Activated T-helper 2 cell treated with anti-CD3 and anti-CD28 coated beads, Interferon-gamma antibody, Interleukin-2, Interleukin-4, amounts not matched to agents 10 μg/mL and 5 μg/mL and 100 μg/mL, durations not matched to agents 14 hours and 24 hours and 36 hours (primary cell): ENCODE measurements at places on chromosomes 12 and 14. TPM values are rescaled to one million over a fixed set of nuclear protein-coding genes. Genes with fewer than 3 reads are reported as not detected.
A peak's percentile ranks its signal among the peaks of the same experiment; 100 is the strongest.

DNA sequence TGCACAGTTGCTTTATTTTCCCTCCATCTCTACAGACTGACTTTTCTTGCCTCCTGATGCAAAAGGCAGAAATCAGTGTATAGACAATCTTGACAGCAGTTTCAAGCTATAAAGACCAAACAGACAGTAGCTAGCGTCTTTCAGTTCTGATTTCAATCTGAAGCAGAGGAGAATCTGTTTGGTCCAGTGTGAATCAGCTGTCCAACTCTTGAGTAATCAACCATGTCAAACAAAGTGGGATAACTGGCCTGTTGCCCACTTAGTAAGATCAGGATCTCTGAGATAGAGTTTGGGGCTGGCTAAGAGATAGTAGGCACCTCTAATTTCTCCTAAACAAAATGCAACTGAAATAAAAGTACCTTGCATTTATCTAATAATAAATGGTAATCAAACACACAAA lies 797.4 kb upstream of the FBXO33 start:
- H3K4me3 ChIP-seq, result no peak overlapping the region
- H3K27ac ChIP-seq, result no peak overlapping the region
- H3K36me3 ChIP-seq, result no peaks in the 10 kb centered on the region
- no peaks in the 10 kb centered on the region for H3K27me3 ChIP-seq
- H3K4me1 ChIP-seq, result no peaks in the 10 kb centered on the region
- no peak for DNase-seq

The LIN52 gene
- 16.7 and 19.0 TPM in 2 replicates for total RNA-seq

The TAC3 gene
- not detected in 2 replicates for total RNA-seq

- no peak overlapping the region for H3K4me3 ChIP-seq
- DNase-seq, result no peak
- H3K36me3 ChIP-seq, result no peaks in the 10 kb centered on the region
- H3K4me1 ChIP-seq, result no peaks in the 10 kb centered on the region
- no peaks in the 10 kb centered on the region for H3K27me3 ChIP-seq
Observed at GRCh38 chr14:40099316-40099715, 667.1 kb upstream of the FBXO33 start.

DNA sequence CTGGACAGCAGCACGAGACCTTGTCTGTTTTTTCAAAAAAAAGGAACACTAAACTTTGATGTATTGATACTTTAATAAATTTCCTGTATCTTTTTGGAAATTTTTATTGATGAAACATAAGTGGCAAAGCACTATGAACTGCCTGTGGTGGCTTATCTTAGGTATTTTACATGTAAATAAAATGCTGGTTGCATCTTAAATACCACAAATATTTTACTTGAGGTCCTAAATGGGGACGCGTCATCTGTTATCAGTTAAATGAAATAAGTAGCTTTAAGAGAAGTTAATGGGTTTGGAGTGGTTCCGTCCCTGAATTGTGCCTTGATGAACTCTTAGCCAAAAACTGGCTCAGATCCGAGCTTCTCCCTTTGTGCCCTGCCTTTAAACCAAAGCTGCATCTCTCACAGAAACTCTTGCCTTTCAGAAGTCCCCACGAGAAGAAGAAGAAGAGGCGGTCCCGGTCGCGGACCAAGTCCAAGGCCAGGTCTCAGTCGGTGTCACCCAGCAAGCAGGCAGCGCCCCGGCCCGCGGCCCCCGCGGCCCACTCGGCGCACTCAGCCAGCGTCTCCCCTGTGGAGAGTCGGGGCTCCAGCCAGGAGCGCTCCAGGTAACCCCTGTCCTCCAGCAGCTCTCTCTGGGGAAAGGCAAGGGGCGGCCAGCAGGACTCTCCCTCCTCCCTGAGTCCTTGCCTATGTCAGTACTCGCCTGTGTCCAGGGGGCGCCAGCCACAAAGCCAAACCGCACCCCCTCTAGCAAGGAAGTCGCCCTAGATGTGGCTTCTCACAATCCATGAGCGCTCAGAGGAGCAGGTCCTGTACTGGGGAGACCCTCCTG lies 31.2 kb upstream of the MMP17 start:
- H3K27me3 ChIP-seq, result no peaks in the 10 kb centered on the region
- no peak overlapping the region for H3K27ac ChIP-seq
- DNase-seq, result no peak

GRCh38 chr14:53399057-53399456 lies 245.9 kb upstream of the DDHD1 start:
- no peak overlapping the region for H3K4me3 ChIP-seq
- no peaks in the 10 kb centered on the region for H3K36me3 ChIP-seq
- no peaks in the 10 kb centered on the region for H3K27me3 ChIP-seq

The KRT78 gene
- total RNA-seq, result not detected in 2 replicates

DNA sequence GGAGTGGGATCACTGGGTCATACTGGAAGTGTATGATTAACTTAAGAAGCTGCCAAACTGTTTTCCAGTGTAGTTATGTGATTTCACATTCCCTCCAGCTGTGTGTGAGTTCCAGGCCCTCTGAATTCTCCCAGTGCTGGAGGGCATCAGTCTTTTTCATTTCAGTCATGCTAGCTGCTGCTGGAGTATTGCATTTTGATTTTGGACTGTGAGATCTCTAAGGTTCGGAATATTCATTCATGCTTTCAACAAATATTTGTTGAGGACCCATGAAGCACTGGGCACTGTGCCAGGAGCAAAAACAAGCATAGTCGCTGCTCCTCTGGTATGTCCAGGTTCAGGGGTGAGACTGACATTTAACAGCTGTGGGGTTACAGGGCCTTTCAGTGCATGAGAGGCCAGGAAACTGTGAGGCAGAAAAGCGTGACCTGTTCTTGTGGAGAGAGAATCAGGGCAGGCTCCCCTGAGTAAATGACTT lies 133.2 kb downstream of the SCARB1 start:
- no peaks in the 10 kb centered on the region for H3K4me1 ChIP-seq
- peaks cover 10% of the 10 kb centered on the region for H3K27me3 ChIP-seq
- no peaks in the 10 kb centered on the region for H3K36me3 ChIP-seq
- no peak for DNase-seq
- H3K4me3 ChIP-seq, result no peak overlapping the region

- H3K4me3 ChIP-seq, result no peak overlapping the region
- H3K27me3 ChIP-seq, result peaks cover 15% of the 10 kb centered on the region
- peaks cover 3% of the 10 kb centered on the region for H3K4me1 ChIP-seq
- no peak for DNase-seq
- no peaks in the 10 kb centered on the region for H3K36me3 ChIP-seq
Observed at GRCh38 chr12:69318225-69318624, 30.0 kb upstream of the LYZ start.

The FBLN5 gene
- total RNA-seq, result 6.2 and 6.4 TPM in 2 replicates

GRCh38 chr12:74586251-74586650 lies 48.6 kb downstream of the ATXN7L3B start:
- no peaks in the 10 kb centered on the region for H3K36me3 ChIP-seq
- no peak overlapping the region for H3K27ac ChIP-seq
- H3K4me3 ChIP-seq, result no peak overlapping the region

The COCH gene
- total RNA-seq, result 1.7 and 1.9 TPM in 2 replicates

GRCh38 chr12:4041187-4041885 lies 168.1 kb upstream of the PARP11 start:
- no peak overlapping the region for H3K4me3 ChIP-seq
- no peaks in the 10 kb centered on the region for H3K36me3 ChIP-seq
- no peak for DNase-seq
- H3K4me1 ChIP-seq, result peaks cover 1% of the 10 kb centered on the region
- peaks cover 10% of the 10 kb centered on the region for H3K27me3 ChIP-seq

GRCh38 chr14:100653409-100653808 lies 66.2 kb upstream of the BEGAIN start:
- H3K4me3 ChIP-seq, result no peak overlapping the region
- H3K36me3 ChIP-seq, result no peaks in the 10 kb centered on the region
- no peak overlapping the region for H3K27ac ChIP-seq
- DNase-seq, result no peak
- H3K4me1 ChIP-seq, result peaks cover 5% of the 10 kb centered on the region

The TTC9 gene
- total RNA-seq, result 6.1 and 6.6 TPM in 2 replicates

The SYCP3 gene
- total RNA-seq, result 0.50 and 0.92 TPM in 2 replicates

- peak; percentile 20 for DNase-seq
- H3K4me3 ChIP-seq, result peak overlapping the region; percentile 70
- H3K36me3 ChIP-seq, result no peaks in the 10 kb centered on the region
- H3K4me1 ChIP-seq, result peaks cover 16% of the 10 kb centered on the region
- no peaks in the 10 kb centered on the region for H3K27me3 ChIP-seq
Observed at GRCh38 chr14:63759456-63759855, 31.6 kb upstream of the SGPP1 start.

GRCh38 chr12:104063712-104064030 lies 660 bp upstream of the HCFC2 start:
- peaks cover 12% of the 10 kb centered on the region for H3K36me3 ChIP-seq
- DNase-seq, result peak; percentile 15
- peaks cover 27% of the 10 kb centered on the region for H3K4me1 ChIP-seq

The RNF212B gene
- total RNA-seq, result not detected in 2 replicates

DNA sequence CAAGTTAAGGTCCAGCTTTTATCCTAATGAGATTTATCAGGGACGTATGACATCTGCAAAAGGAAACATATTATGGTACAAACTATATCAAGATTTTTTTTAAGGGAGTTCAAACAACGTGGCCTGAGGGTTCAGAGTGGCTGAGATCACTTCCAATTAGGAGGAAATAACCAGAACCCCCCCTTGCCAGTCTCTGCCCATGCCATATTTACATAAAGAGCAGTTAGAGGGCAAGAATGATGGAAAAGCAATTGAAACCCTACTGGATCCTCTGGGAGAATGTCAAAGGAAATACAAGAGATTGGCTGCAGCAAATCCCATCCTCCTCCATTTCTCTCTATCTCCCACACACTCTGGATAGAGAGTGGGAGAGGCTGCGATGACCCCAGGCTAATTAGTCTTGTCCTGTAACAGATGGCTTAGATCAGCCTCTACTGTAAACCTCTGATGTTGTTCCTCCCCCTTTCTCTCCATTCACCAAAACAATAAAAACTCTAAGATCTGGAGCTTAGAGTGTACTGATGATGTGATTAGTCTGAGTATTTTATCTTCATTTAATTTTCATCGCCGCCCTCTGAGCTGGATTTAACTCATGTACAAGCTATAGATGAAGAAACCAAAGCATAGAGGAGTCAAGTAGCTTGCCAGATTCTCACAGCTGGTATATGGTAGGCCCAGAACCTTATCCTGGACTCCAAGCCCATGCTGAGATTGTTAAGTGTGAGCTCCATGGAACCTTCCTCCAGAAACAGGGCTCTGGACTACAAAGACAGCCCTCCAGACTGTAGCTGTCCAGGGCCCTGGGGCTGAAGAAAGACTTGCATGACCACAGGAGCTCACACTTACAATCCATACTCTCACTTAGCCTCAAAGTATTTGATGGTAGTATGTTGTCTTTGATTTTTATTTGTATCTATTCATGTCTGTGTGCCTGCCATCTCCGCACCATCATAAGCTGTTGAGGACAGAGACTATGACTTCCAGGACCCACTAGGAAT lies 54.1 kb upstream of the GNG2 start:
- no peak for DNase-seq
- peaks cover 10% of the 10 kb centered on the region for H3K27me3 ChIP-seq
- H3K4me3 ChIP-seq, result no peak overlapping the region
- no peaks in the 10 kb centered on the region for H3K36me3 ChIP-seq
- H3K4me1 ChIP-seq, result no peaks in the 10 kb centered on the region

DNA sequence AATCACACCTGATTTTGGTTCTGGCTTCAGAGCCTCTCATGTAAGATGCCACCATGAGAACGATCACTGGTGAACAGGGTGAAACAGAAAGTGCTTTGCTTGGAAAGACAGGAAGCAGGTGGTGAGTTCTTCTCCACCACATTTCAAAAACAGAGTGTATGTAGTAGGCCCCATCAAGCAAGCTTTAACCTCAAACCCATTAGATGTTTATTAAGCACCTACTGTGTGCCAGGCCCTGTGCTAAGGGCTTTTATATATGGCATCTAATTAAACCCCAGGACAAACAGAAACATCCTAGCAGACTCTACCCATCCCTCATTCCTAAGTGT lies 47.8 kb upstream of the MED13L start:
- peak overlapping the region; percentile 40 for H3K27ac ChIP-seq
- H3K4me1 ChIP-seq, result peaks cover 28% of the 10 kb centered on the region
- H3K36me3 ChIP-seq, result no peaks in the 10 kb centered on the region
- peak; percentile 23 for DNase-seq
- H3K27me3 ChIP-seq, result no peaks in the 10 kb centered on the region

DNA sequence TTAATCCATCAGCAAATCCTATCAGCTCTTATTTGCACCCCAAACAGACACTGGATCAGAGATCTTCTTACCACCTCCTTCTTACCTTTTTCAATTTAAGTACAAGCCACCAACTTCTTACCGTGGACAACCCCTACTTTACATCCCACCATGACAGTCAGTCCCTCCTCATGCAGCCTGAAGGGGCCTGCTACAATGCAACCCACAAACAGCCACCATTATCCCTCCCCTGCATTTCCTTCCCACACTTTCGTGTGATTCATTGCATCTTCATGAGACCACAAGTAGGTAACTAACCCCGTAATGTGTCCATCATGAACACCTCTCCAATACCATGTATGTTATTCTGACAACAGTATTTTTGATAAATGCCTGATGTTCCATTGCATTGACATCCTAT lies 108.6 kb downstream of the BCL11B start:
- no peaks in the 10 kb centered on the region for H3K36me3 ChIP-seq
- no peaks in the 10 kb centered on the region for H3K27me3 ChIP-seq
- H3K4me3 ChIP-seq, result no peak overlapping the region
- H3K27ac ChIP-seq, result no peak overlapping the region
- no peak for DNase-seq

GRCh38 chr12:63420206-63420644 lies 248.1 kb downstream of the DPY19L2 start:
- H3K36me3 ChIP-seq, result no peaks in the 10 kb centered on the region
- no peaks in the 10 kb centered on the region for H3K4me1 ChIP-seq
- no peaks in the 10 kb centered on the region for H3K27me3 ChIP-seq
- DNase-seq, result peak; percentile 13
- H3K27ac ChIP-seq, result no peak overlapping the region

GRCh38 chr12:6888360-6888759 lies 15.3 kb upstream of the SPSB2 start:
- H3K36me3 ChIP-seq, result peaks cover 32% of the 10 kb centered on the region
- H3K4me3 ChIP-seq, result no peak overlapping the region
- no peak overlapping the region for H3K27ac ChIP-seq
- no peak for DNase-seq

The SMOC1 gene
- not detected in 2 replicates for total RNA-seq

GRCh38 chr12:62586850-62587249 lies 120.2 kb downstream of the MON2 start:
- no peaks in the 10 kb centered on the region for H3K27me3 ChIP-seq
- peaks cover 37% of the 10 kb centered on the region for H3K36me3 ChIP-seq
- no peak overlapping the region for H3K27ac ChIP-seq

The ZDHHC22 gene
- not detected in 2 replicates for total RNA-seq

The RPL6 gene
- total RNA-seq, result 1,640 and 1,680 TPM in 2 replicates

The NPFF gene
- total RNA-seq, result not detected in 2 replicates

The DICER1 gene
- total RNA-seq, result 64.0 and 67.1 TPM in 2 replicates

The RFLNA gene
- not detected in 2 replicates for total RNA-seq

The TRHDE gene
- total RNA-seq, result not detected in 2 replicates

The KLRC1 gene
- total RNA-seq, result 0.21 and 0.37 TPM in 2 replicates

The HEBP1 gene
- 11.9 and 13.3 TPM in 2 replicates for total RNA-seq
